Thyroid gland (tissue), 4 donors: ENCODE measurements at places on chromosomes 12 and 14. TPM values are rescaled to one million over a fixed set of nuclear protein-coding genes. Genes with fewer than 3 reads are reported as not detected.

DNA sequence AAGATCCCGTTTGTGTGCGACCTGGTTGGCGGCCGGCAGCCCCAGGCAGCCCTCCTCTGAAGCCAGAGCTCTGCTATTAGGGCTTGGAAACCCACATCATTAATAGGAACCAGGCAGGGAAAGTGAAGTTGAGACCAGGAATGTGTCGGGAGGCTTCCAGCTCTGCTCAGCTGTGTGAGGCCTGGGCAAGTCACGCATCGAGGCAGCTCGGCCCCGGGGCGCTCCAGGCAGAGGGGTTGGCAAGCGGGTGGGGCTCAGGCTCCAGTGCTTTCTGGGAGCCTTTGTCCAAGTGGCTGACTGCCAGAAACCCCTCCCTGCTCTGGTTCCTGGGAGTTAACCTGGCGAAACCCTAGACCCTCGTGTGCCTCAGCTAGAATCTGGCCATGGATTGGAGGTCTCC lies 1151.7 kb downstream of the VRK1 start:
- no peak for DNase-seq

Gene STON2
- total RNA-seq: 104 TPM

DNA sequence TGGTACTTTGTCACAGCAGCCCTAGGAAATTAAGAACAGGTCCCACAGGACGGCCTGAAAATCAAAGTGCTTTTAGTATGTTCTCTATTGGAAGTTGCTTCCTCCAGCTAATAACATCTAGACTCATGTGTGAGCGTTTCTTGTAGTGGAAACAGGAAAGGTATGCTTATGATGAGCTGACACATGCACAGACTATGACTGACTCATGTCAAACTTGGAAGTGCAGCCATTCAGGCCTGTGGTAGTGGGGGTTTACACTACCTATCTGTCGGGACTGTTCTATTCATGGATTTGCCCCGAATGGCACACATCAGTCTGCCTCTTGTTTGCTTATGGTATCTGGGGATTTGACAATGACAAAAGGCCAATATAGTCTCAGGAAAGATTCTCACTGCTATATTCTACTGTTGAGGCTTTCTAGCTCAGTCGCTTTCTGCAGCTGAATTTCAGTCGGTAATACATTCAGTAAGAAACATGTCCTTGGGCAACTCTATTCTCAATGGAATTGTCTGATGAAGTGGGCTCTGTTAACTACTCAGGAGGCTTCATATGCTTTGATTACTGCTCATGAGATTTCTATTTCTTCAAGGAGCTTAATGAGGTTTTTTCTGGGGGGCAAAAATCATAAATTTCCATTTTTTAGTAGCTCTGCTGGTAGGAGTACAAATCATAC lies 270.3 kb upstream of the DAAM1 start:
- no peak for DNase-seq

Gene SPX
- total RNA-seq: 48.2 TPM

- no peak for DNase-seq
These were observed 14.9 kb upstream of the HSP90B1 start for GRCh38 chr12:103915306-103915705.

Gene ADAM21
- not detected for total RNA-seq

Gene MUCL1
- not detected for total RNA-seq

- no peak for DNase-seq
These were observed 1.1 kb upstream of the MARCHF9 start for GRCh38 chr12:57753756-57754337.

DNA sequence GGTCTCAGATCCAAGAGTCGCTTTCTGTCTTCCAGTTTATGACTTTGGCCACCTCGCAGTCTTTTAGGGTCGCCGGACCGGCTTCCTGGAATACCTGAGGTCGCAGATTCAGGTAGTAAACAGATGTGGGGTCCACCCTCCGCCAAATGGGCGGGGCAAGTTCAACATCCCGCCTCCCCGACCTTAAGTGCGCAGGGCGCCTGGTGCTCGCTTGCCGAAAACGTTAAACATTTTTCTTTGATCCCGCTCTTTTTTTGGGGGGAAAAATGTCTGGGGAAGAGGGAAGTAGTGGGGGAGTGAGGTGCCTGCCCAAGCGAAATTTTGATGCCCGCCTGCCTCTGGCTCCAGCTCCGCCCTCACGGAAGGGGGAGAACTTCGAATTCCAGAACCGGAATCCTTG lies 73.9 kb upstream of the TBX5 start:
- no peak for DNase-seq

Gene SMIM41
- not detected for total RNA-seq
